ENCODE measurements at places on chromosomes 2 and 18.

DNA sequence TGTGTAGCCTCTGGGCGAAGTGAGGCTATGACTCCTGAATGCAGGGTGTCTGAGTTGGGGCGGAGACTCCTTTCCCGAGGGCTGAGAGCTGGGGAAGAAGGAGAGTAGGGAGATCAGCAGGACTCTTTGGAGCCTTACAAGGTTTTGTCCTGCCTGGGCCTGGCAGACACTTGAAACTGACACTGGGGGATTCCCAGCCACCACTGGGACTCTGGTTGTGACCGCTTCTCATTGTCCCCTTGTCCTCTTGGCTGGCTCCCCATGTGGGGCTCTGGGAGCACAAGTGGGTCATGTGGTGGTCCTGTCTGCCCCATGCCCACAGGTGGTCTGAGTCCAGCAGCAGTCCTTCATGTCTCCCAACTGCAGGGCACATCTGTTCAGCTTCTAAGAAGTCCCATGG, 78.2 kb upstream of the MGAT4A start:
- no peak for DNase-seq

DNA sequence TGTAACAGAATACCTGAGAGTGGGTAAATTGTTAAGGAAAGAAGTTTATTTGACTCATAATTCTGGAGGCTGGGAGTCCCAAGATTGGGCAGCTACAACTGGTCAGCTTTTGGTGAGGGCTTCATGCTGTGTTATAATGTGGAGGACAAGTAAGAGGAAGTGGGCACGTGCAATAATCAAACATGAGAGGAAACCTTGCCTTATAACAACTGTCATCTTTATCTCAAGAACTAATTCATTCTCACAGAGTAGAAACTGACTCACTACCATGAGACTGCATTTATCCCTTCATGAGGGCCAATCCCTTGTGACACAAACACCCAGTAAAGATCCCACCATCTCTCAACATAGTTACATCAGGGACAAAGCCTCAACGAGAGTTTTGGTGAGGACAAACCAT, 318.1 kb upstream of the NT5C1B start:
- no peak for DNase-seq

DNA sequence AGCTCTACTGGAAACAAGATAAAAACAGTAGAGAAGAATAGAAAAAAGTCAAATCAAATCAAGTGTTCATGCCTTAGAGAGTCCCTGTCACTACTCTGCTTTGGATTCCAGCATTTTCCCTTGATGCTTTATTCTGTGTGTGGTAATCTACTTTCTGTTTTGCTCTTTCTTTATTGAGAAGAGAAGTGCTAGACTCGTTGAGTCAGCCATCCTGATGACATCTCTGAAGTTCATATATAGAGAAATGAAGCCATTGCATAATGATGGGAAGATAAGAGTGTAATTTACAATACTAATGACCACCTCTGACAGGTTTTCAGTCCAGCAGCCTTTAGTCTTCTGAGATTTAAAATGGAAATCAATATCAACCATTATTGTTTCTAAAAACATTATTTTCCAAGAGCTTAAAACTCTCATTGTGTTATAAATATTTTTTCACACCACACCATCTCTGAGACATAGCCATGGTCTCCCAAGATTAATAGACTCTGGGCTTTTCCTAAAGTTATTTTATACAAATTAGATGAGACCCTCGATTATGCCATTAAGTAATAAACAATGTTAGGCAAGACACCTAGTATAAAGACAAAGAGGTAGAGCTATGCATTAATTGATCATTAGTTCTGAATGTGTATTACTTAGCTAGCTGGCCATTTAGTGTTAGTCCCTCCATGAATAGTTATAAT, 679.0 kb upstream of the ACVR2A start:
- DNase-seq, result no peak

GRCh38 chr2:39140322-39140847, 19.5 kb upstream of the SOS1 start:
- DNase-seq, result no peak

DNA sequence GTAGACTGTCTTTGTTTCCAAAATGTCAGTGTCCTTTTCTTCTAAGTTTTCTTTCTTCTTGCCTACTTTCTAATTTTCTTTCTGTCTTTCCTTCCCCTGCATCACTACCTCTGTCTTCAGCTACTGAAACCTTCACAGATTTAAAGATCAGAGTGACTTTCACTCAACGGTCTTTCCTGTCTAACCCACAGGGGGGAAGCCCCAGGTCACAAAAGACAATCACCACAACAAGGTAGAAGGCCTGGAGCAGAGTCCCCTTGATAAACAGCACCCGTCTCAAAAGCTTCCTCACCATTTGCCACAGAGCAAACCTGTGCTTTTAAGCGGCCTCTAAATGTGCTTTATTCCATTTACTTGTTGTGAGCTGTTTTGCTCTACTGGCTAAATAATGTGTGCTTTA, 665.4 kb downstream of the BCL11A start:
- DNase-seq, result no peak

GRCh38 chr2:215728504-215729065, 284.8 kb downstream of the MREG start:
- DNase-seq, result no peak

DNA sequence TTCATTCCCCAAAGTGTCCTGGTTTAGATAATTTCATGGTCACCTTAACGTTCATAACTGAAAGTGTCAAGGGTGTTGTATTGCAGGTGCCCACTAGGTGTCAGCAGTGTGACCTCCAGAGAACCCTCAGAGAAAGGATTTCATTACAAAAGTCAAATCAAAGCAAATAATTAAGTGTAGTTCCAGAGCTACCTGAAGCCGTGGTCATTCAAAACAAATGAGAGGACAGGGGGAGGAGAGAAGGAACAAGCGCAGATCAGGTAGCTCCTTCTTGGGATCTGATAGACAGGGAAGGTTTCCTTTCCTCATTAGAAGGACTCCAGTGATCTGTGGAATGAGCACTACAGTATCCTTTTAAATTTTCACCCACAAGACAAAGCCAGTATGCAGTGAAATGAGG, at the start of gene SLC9A4:
Gene SLC9A4 (plus strand): TSS at position 207 of the 400 bp plus-strand sequence. CDS start 534 bp downstream, outside the sequence.
- peak; percentile 48 for DNase-seq

DNA sequence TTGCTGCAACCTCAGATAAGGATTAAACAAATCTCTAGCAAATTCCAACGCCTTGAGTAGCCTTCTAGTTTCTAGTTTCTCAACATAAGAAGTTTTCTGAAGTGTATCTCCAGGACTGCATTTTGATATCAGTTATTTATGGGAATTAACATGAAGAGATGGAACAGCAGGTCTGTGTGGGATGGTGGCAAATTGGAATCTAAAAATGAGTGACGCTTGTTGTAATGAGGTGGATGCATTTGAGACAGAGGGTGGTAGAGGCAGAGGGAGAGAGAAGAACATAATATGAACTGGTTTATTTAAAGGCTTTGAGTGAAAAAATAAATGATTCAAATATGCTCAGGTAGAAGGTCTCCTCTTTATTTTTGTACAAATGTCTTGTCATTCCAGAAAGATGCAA, 446.8 kb upstream of the GCFC2 start:
- no peak for DNase-seq

- no peak for DNase-seq
These were observed 1.4 kb downstream of the NEURL3 start for GRCh38 chr2:96503637-96504243.

DNA sequence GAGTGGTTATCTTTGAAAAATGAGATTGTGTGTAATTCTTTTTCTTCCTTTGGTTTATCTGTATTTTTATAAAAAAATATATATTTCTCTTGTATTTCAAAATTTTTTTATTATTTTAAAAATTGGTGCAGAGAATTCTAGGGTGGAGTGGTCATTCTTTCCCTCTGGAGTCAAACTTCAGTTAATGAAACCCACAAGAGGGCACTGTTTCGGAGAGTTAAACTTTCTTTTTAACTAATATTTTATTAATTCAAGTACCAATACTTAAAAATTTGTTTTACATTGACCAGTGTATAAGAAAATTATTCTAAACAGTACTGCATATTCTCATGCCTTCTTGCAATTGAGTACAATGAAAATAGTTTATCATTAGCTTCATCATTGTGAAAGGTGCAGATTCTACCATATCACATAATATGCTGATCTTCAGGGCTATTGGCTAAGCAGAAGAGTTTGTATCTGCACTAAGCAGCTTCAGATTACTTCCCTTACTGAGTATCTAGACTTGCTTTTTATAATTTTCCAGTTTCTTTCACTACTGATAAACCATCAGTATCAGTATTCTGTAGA, 50.1 kb downstream of the HS1BP3 start:
- DNase-seq, result no peak

GRCh38 chr2:146982393-146982846, 862.4 kb upstream of the ACVR2A start:
- DNase-seq, result no peak

DNA sequence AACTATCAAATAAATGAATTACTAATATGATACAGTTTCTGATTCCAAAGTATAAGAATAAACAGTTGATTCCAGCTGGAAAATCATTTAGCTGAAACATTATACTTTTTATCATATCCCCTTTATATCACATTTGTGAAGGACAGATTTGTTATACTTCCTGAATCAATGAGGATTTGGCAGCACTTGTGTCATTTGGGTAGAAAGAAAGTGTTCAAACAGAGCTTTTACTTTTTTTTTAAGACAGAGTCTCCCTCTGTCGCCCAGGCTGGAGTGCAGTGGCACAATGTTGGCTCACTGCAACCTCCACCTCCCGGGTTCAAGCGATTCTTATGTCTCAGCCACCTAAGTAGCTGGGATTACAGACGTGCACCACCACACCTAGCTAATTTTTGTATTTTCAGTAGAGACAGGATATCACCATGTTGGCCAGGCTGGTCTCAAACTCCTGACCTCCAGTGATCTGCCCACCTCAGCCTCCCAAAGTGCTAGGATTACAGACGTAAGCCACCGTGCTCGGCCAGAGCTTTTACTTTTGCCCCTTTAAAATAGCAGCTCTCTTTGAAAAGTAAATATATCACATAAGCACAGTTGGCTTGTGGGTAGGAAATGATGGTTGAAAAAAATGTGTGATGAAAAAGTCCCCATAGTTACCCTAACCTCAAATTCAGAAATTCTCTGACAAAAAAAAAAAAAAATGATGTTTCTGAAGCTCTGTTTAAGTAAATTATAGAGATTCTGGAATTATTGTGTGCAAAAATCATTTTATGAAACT, 95.2 kb downstream of the DTNA start:
- no peak for DNase-seq

DNA sequence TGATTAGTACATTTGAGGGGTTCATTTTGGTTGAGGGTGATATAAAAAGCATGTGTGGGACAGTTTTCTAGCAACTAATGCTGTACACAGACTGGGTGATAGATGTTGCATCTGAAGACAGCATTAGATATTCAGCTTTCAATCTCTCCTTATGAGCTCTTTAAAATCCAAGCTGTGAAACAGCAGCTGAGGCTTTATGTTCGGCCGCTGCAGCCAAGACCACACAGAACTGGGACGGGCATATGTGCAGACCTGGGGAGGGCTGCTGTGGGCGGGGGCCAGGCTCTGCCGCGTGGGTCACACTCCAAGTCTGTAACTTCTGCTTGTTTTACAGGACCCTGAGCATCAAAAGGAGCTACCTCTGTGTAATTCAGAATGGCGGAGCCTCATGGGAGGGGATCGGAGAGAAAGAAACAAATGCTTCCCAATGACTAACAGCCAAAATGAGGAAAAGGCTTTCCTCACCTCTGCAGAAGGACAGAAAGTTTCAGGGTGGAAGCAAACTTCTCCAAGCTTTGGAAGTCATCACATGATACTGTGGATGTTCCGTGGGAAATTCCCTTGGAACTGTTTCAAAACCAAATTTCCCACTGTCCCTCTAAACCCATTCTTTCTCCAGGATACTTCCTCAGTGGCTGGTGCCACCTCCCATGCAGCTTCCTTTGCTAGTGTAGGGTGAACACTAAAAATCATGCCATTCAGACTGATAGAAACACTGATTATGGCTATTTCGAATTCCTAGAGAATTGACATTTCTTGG, 711.9 kb upstream of the ID2 start:
- DNase-seq, result no peak

DNA sequence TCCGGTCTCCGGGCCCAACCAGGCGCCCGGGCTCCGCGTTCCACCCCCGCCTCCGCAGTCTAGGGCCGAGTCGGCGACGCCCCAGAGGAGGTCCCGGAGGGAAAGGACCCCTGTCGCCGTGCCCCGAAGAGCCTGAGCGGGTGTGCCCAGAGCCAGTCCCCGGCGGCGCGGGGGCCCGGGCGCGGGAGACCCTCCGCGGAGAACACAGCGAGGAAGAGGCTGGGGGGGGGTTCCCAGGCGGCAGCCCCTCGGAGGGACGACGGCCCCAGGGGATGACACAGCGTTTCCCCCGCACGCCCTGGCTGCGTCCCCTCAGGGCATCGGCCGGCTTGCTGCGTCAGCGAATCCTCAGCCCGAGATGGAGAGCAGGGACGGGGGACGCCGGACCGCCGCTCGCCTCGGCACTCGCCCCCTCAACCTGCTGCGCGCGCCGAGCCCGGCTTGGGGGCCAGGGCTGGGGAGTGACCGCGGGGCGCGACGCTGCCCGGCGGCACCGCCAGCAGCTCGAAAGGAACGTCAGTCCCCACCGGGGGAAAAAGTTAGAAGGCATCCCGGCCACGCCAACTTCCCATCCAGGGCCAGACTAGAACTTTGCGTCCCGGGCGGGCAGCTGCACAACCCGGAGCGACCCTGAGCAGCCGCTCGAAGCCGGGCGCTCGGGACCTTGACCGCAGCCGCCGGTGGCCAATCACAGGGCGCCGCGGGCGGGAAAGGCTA, 711 bp downstream of the SFXN5 start:
- DNase-seq, result no peak

GRCh38 chr2:68857855-68858456, 13.2 kb downstream of the BMP10 start:
- no peak for DNase-seq

GRCh38 chr2:27653397-27653796, 10.0 kb downstream of the SUPT7L start:
- DNase-seq, result no peak

DNA sequence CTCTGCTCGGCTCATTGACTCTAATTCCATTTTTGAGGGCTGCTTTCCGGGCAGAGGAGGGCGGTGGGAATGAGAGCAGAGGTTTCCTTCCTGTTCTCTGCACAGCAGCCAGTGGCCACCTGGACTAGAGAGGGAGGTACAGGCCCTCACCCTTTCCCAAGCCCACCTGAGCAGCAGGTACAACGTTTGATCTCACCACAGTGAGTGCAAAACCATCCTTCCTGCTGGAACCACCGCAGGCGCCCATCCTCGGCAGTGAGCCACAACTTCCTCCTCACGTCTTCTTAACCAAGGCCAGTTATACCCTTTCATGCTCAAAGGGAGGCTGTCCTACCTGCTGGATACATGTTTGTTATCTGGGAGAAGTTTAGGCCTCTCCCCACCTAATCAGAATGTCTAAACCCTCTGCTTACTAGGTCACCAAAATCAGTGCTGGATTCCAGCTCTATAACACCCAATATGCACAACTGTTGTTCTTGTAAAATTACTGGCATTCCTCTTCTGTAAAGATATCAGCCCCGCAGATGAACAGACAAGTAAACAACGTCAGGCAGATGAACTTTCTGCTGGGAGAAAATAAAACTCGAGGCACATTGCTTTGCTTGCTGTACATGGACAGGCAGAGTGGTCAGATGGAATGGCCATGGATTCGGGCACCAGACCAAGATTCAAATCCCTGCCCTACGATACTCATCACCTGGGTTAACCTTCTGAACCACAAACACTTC, 191.4 kb downstream of the SH3RF3 start:
- no peak for DNase-seq

GRCh38 chr2:100029460-100029859, 112.9 kb downstream of the AFF3 start:
- no peak for DNase-seq

GRCh38 chr2:187228986-187229385, 219.1 kb downstream of the CALCRL start:
- DNase-seq, result no peak

- DNase-seq, result no peak
These were observed 55.7 kb downstream of the PTPN2 start for GRCh38 chr18:12828116-12829051.
